A549 treated with ZK216348 at 1 μM for 4 hours (cell line): ENCODE measurements at places on chromosomes 12 and 14. TPM values are rescaled to one million over a fixed set of nuclear protein-coding genes. Genes with fewer than 3 reads are reported as not detected.

SMCO3 gene
- total RNA-seq, result not detected in 5 replicates

PZP gene
- total RNA-seq, result not detected in 5 replicates

PMEL gene
- 0.38 to 1.3 TPM (median 0.74 TPM) in 5 replicates for total RNA-seq

NID2 gene
- 20.3 to 32.6 TPM (median 28.8 TPM) in 5 replicates for total RNA-seq

PLCZ1 gene
- total RNA-seq, result not detected in 5 replicates

SAMD15 gene
- 1.9 to 3.1 TPM (median 1.9 TPM) in 5 replicates for total RNA-seq

BHLHE41 gene
- total RNA-seq, result 0.77 to 3.2 TPM (median 1.2 TPM) in 5 replicates

SLC6A13 gene
- 0.08 to 0.84 TPM (median 0.19 TPM) in 5 replicates for total RNA-seq

NANOG gene
- total RNA-seq, result not detected in 5 replicates

RASSF8 gene
- total RNA-seq, result 7.2 to 12.6 TPM (median 9.7 TPM) in 5 replicates

RIMBP2 gene
- total RNA-seq, result not detected in 5 replicates

KERA gene
- total RNA-seq, result not detected in 5 replicates

HSP90AA1 gene
- 759 to 1,165 TPM (median 873 TPM) in 5 replicates for total RNA-seq

PRIMA1 gene
- 0.13 to 0.43 TPM (median 0.39 TPM) in 5 replicates for total RNA-seq

GALNT16 gene
- 1.9 to 4.0 TPM (median 3.3 TPM) in 5 replicates for total RNA-seq

CD4 gene
- not detected in 5 replicates for total RNA-seq

SOX5 gene
- total RNA-seq, result not detected in 5 replicates

IL31 gene
- not detected in 5 replicates for total RNA-seq

POTEM gene
- total RNA-seq, result not detected in 5 replicates

IFT43 gene
- 30.4 to 45.9 TPM (median 38.8 TPM) in 5 replicates for total RNA-seq

PTPN6 gene
- 6.2 to 12.8 TPM (median 11.9 TPM) in 5 replicates for total RNA-seq

ERGIC2 gene
- 48.8 to 96.3 TPM (median 65.5 TPM) in 5 replicates for total RNA-seq

FGF6 gene
- total RNA-seq, result not detected in 5 replicates

DPPA3 gene
- total RNA-seq, result not detected in 5 replicates

SYT1 gene
- total RNA-seq, result 4.5 to 8.4 TPM (median 6.2 TPM) in 5 replicates

KRT2 gene
- not detected in 5 replicates for total RNA-seq

ANO2 gene
- total RNA-seq, result not detected in 5 replicates

TAS2R31 gene
- total RNA-seq, result 0.33 TPM in 1 of 5 replicates, not detected in the others

DEPDC4 gene
- 0.72 to 2.1 TPM (median 1.1 TPM) in 5 replicates for total RNA-seq

LIMA1 gene
- 4.9 to 9.0 TPM (median 6.4 TPM) in 5 replicates for total RNA-seq

TSPAN8 gene
- 0.21 to 0.69 TPM (median 0.45 TPM) in 4 of 5 replicates, not detected in the other for total RNA-seq

SERPINA3 gene
- 10.4 to 12.3 TPM (median 11.0 TPM) in 5 replicates for total RNA-seq

CD163 gene
- not detected in 5 replicates for total RNA-seq

NXPH4 gene
- 2.7 to 6.3 TPM (median 5.1 TPM) in 5 replicates for total RNA-seq

STRN3 gene
- total RNA-seq, result 14.2 to 19.1 TPM (median 16.1 TPM) in 5 replicates

VDR gene
- 2.5 to 3.2 TPM (median 2.8 TPM) in 5 replicates for total RNA-seq

GPR84 gene
- not detected in 5 replicates for total RNA-seq

TSPAN19 gene
- 0.17 TPM in 1 of 5 replicates, not detected in the others for total RNA-seq

MYRFL gene
- total RNA-seq, result not detected in 5 replicates

RERG gene
- total RNA-seq, result 0.17 to 0.44 TPM (median 0.26 TPM) in 5 replicates

KLRK1 gene
- total RNA-seq, result not detected in 5 replicates

STAB2 gene
- total RNA-seq, result not detected in 5 replicates

HNF1A gene
- 2.8 to 6.8 TPM (median 5.6 TPM) in 5 replicates for total RNA-seq

MARK3 gene
- total RNA-seq, result 55.5 to 73.3 TPM (median 57.5 TPM) in 5 replicates

WNT5B gene
- total RNA-seq, result 0.95 to 4.2 TPM (median 2.4 TPM) in 5 replicates

RECQL gene
- 41.3 to 77.5 TPM (median 63.1 TPM) in 5 replicates for total RNA-seq

PTGER2 gene
- 1.7 to 2.9 TPM (median 2.5 TPM) in 5 replicates for total RNA-seq

SYCP3 gene
- not detected in 5 replicates for total RNA-seq

SLC2A3 gene
- 2.5 to 4.5 TPM (median 3.4 TPM) in 5 replicates for total RNA-seq
